ENCODE measurements at places on chromosomes 1 and 21.
A peak's percentile ranks its signal among the peaks of the same experiment; 100 is the strongest.

DNA sequence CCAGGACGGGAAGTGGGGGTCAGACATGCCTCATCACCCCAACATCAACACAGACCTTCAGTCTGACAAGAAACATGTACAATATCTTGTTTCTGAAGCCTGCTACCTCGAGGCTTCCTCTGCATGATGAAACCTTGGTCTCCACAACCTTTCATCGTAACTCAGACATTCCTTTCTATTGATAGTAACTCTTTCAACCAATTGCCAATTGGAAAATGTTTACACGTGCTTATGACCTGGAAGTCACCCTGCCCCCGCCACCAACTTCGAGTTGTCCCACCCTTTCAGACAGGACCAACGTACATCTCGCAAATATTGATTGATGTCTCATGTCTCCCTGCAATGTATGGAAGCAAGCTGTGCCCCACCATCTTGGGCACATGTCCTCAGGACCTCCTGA lies 159.5 kb downstream of the ETS2 start:
- DNase-seq = no peak

DNA sequence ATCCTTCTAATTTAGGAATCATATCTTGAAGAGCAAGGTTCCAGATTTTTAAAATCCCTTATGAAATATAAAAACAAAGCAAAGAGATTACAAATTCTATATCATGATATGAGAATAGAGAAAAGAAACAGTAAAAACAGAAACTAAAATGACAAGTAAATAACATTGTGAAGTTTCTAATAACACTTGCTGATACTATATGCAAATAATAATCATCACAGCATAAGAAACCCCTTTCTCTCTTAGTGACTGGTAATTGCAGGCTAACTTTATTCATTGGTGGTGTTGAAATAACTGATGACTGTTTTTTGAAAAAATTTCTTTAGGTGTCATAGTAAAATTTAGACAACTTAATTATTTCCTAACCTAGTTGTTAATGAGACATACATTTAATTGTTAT lies 281.6 kb downstream of the PLA2G4A start:
- no peak for DNase-seq

DNA sequence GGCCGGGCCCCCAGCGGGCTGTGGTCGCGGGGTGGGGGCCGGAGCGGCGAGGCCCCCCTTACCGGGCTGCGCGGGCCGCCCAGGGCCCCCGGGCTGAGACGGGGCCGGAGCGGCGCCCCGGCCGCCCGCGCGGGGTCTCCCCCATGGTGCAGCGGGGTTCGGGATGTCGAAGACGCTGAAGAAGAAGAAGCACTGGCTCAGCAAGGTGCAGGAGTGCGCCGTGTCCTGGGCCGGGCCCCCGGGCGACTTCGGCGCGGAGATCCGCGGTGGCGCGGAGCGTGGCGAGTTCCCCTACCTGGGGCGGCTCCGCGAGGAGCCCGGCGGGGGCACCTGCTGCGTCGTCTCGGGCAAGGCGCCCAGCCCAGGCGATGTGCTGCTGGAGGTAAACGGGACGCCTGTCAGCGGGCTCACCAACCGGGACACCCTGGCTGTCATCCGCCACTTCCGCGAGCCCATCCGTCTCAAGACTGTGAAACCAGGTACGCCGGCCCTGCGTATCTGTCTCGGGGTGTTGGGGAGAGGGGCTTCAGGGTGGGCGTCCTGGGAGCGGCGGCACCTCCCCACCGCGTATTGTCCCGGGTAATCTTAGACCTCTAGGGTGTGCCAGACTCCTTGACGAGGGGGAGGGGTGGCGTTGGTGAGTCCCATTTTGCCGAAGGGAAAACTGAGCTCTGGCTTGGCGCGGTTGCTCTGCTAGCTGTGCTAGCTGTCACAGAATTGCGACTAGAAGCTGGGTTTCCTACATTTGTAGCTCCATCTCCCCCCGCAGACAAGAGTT lies 745 bp downstream of the MAGI3 start:
- DNase-seq = no peak

GRCh38 chr1:172600615-172601014 lies 58.3 kb upstream of the FASLG start:
- DNase-seq = no peak

DNA sequence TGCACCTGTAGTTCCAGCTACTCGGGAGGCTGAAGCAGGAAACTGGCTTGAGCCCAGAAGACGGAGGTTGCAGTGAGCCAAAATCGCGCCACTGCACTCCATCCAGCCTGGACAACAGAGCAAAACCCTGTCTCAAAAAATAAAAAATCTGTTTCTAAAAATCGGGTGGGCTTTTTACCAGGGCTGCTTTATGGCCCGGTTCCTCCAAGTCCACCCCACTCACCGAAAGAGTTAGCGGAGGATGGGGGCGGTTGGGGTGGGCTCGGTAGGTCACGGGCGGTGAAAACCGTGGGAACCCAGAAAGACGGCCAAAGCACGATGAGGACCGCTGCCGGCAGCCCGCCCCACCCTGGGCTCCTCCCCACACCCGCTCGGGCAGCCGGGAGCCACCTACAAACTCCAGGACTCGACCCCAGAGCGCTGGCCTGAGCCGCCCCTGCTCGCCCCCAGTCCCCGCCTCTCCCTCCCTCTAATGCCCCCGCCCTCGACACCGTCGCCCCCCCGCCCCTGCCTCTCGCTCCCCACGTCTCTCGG lies 846 bp upstream of the PER3 start:
- DNase-seq = peak; percentile 32

DNA sequence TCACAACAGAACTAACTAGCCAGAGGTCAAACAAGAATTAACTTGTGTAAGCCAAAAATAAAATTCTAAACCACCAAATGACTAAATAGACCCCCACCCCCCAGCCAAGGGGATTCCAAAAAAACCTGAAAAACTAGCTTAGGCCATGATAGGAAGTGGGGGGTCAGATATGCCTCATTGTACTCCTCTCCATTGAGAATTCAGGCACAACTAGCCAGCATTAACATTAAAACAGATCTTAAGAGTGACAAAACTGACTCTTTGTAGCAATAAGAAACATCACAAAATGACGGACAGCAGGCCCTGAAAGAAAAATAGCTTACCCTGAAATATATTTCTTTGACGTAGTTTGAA lies 103.0 kb upstream of the ETV3 start:
- no peak for DNase-seq

DNA sequence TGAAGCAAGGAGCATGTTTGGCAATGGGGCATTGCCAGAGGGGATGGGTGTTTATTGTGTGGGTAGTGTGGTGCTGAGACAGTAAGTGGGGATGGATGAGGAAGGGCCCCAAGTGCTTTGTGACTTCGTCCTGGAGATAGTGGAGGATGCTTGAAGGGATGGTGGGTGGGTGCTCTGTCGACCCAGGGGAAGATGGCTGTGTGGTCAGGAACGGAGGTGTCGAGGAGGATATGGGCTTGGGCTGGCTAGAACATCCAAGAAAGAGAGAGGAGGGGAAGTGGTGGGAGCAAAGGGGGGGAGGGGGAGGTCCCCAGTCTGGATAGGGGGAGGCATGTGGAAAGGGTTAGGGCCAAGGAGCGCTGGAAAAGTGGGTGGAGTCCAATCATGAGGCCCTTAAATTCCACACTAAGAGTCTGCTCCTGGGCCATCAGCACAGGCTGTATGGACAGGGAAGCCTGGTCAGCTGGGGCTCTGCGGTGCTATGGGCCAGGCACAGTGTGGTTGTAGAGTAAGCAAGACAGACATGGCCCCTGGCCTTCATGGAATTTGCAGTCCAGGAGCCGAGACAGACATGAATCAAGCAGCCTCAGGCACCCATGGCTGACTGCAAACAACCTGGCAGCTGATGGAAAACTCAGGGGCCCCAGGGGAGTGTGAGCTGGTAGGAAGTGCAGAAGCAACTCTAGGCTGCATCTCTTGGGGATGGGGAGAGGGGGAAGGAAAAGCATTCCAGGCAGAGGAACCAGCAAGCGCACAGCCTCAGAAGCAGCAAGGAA lies 36.3 kb downstream of the EDN2 start:
- no peak for DNase-seq

- no peak for DNase-seq
Observed at GRCh38 chr1:170864876-170865538, 70.3 kb upstream of the MROH9 start.

- DNase-seq = no peak
Observed at GRCh38 chr1:10682449-10683309, 113.8 kb downstream of the CASZ1 start.

All from CD14-positive monocyte (primary cell).